ENCODE measurements at places on chromosomes 4 and X.
A peak's percentile ranks its signal among the peaks of the same experiment; 100 is the strongest.

- no peak for DNase-seq
Observed at GRCh38 chr4:3420956-3421355, 20.8 kb upstream of the HGFAC start.

- no peak for DNase-seq
Observed at GRCh38 chrX:119389871-119390501, 9.2 kb upstream of the SLC25A43 start.

- DNase-seq = no peak
Observed at GRCh38 chr4:111748157-111748556, 397.1 kb upstream of the FAM241A start.

GRCh38 chr4:5970381-5971077 is 47.7 kb downstream of the C4orf50 start:
- no peak for DNase-seq

GRCh38 chrX:28135378-28136047 is 154.3 kb upstream of the DCAF8L1 start:
- no peak for DNase-seq

DNA sequence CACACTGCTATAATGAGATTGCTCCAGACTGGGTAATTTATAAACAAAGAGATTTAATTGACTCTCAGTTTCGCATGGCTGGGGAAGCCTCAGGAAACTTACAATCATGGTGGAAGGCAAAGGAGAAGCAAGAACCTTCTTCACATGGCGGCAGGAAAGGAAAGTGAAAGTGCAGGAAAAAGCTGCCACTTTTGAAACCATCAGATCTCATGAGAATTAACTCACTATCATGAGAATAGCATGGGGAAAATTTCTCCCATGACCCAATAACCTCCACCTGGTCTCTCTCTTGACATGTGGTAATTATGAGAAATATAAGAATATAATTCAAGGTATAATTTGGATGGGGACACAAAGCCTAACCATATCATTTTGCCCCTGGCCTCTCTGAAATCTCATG is 884.2 kb downstream of the GLUD2 start:
- DNase-seq = no peak

DNA sequence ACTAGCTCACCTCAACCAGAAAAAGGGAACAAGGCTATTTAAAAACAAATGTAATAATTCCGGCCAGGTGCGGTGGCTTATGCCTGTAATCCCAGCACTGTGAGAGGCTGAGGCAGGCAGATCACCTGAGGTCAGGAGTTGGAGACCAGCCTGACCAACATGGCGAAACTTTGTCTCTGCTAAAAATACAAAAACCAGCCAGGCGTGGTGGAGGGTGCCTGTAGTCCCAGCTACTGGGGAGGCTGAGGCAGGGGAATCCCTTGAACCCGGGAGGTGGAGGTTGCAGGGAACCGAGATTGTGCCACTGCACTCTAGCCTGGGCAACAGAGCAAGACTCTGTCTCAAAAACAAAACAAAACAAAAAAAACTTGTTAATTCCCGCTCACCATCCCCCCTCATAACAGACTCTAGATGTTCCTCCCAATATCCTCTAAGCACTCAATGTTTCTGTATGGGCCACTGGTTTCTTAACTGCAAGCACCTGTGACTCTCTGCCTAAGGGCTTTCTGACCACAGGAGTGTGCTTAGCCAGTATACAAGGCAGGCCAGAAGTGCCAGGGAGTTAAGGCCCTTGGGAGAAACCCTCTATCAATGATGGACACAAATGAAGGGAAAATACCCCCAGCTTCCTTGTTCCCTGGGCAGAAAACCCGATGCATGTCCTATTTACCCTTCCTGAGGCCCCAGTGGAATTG is 21.0 kb upstream of the THOC2 start:
- DNase-seq = no peak

DNA sequence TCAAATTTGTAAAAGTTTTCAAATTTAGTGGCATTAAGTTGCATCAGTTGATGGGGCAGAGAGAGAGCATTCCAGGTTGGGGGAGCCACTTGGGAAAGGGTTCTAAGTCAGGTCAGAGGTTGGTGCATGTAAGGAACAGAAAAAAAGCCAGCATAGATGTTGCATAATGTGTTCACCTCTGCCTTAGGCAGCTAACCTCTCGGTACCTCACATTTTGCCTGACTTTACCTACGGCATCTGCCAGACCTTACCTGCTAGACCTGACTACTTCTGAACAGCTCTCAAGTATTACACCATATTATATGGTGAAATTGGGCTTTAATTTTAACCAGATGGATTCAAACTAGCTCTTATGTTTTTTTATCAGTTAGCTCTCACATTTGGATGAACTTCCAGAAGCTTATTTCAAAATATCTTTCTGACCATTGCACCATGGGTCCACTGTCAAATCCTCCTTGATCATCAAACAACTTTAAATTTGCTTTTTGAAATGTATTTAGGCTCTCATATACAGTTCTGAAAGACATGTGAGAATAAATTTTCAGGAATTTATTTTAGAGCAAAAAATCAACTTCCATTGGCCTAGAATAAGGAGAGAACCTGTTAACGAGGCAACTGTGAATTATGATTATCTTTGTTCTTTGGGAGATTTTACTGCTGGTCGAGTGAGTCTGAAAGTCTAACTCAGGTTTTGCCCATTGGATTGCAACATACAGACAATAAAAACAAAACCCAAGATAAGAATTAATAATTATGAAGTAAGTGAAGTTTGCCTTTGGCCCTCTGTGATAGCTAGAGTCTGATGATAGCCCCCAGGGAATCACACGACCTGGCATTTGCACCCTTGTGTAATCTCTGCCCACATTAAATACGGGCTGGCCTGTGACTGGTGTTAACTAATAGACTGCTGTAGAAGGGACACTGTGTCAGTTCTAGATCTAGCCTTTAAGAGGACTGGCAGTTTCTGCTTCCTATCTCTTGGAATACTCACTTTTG is 7.6 kb upstream of the CXorf66 start:
- DNase-seq = no peak

GRCh38 chrX:120727911-120728310 is 98.1 kb upstream of the C1GALT1C1 start:
- DNase-seq = no peak

DNA sequence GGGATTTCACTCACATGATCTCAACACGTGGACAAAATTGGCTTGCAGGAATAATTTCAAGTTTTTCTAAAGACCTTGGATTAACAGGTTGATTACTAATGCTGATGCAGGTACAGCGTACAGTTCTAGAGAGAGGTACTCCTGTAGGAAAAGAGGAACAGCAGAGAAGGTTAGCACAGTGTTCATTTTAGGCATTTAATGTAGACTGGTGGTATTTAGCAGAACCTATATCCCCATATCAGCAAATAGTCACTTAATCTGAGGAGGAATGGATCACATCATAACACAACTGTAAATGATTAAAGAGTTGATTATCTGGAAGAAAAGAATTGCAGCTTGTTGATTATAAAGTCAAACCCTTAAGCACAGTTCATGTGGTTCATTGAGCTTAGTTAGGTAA is 620 bp downstream of the CXCL10 start:
- DNase-seq = no peak

DNA sequence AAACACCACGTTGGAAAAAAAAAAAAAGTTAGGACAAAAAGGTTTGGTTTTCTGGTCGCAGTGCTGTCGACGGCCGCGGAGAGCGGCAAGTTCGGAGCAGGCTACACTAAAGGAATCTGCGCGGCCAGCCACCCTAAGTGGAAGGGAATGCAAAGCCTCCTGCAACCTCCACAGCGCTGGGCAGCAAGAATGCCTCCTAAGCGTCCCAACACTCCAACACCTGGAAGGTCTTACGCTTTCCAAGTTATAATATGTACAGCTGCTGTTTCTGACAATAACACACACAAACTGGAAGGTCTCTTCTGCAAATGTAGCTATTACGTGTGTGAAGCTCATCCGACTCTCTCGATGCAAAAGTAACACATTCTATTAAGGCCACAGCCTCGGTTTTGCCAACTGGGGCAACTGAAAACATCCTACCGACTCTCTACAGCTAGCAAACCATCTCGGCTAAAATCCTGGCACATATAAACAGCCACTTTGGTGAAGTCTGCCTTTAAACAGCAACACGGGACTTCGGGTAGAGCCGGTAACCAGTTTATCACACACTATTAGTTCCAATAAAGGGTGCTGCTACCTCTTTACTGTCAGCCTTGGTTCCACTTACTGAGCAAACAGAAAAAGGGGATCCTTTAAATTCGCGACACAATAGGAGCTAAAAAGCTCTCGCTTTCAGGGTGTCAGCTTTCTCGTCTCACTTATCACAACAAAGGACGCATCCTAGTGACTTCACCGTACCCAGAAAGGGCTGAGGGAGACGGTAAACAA is 895 bp downstream of the SMIM14 start:
- DNase-seq = peak; percentile 61

GRCh38 chrX:14363728-14364127 is 165.6 kb upstream of the GLRA2 start:
- no peak for DNase-seq

DNA sequence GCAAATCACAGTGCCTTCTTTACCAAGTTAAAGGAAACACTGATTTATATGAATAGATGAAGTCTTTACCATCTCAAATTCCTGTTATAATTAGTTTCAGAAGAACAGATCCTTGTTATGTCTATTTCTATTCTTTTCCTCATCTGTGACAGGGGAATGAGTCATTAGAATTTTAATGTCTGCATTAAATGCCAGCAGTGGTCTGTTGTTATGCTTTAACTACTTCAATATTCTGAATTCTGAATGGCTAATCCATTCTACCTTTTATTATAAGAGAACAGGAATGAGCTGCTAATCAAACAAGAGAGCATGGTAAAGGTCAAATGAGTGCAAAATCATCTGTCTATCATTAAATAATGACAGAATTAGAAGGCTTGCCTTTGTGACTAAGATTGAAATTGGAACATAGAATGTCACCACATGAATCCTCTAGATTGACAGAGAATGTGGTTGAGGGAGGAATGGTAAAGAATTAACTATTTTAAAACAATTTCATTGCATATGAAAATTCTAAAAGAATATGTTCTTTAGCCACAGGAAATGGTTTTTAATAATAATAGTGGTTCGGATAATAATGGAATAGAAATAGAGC is 935.5 kb downstream of the ADGRL3 start:
- DNase-seq = no peak

- DNase-seq = no peak
Observed at GRCh38 chr4:4984186-4984585, 35.1 kb downstream of the CYTL1 start.

DNA sequence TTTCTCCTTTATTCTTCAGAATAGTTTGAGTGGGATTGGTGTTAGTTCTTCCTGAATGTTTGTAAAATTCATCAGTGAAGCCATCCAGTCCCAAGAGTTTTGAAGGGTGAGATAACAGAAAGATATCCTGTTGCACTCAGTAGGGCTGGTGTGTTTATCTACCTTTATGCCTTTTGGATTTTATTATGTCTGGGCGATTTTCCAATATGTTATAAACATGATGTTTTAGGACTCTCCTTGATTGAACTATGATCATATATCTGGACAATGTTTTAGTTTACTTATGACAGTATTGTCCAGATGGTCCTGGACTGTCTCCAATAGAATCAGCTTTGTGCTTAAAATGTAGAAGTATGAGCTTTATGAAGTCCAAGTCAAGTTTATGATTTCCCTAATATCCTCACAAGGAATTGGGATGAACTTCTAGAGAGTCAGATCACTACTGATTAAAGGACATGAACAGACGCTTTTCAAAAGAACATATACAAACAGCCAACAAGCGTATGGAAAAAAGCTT is 77.6 kb upstream of the ITM2A start:
- DNase-seq = no peak

DNA sequence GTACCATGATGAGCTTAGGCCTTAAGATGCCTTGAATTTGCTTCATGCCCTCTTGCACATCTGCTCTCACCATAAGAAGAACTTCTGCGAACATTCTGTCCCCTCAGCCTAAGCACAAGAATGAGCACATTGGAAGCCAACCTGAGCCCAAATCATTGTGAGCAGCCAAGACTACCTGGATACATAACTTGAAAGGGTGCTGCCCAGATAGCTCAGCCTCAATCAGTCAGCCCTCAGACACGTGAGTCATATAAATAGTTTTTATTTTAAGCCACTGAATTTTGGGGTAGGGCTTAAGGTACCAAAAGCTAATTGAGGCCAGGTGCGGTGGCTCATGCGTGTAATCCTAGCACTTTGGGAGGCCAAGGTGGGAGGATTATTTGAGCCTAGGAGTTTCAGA is 27.5 kb upstream of the BBS12 start:
- DNase-seq = no peak

DNA sequence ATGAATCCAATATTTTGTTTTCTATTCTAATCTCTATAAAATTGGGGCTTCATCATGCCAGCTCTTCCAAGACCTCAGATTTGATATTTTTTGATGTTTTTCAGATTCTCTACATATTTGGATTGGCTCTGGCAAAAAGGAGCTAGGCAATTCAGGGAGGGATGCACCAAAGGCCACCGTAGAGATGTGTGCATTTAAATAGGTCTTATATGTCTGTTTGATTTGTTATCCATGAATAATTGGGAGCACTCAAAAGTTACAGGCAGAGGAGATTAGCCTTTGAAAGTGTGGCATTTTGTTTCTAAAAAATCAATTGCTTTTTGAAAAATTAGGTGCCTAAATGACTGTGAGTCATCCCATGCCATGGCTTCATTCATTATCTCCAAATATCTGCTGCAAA is 147.1 kb upstream of the RPS6KA6 start:
- DNase-seq = no peak

- DNase-seq = no peak
Observed at GRCh38 chrX:9171841-9172463, 138.0 kb upstream of the FAM9B start.

DNA sequence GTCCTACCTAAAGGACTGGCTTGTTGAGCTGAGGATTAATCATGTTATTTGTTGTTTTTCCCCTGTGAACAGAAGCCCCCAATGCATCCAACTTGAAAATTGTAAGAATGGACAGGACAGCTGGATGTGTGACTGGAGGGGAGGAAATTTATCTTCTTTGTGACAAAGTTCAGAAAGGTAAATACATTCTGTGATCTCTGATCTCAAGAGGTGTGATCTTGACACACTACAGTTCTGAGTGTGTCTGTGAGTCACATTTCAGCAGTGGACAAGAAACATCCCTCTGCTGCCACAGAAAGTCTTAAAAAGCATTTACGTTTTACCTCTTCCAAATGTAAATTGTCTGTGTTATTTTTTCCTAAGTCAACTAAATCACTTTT is 79.3 kb downstream of the NFKB1 start:
- DNase-seq = no peak

GRCh38 chr4:56630876-56631666 is 50.0 kb downstream of the HOPX start:
- DNase-seq = no peak

DNA sequence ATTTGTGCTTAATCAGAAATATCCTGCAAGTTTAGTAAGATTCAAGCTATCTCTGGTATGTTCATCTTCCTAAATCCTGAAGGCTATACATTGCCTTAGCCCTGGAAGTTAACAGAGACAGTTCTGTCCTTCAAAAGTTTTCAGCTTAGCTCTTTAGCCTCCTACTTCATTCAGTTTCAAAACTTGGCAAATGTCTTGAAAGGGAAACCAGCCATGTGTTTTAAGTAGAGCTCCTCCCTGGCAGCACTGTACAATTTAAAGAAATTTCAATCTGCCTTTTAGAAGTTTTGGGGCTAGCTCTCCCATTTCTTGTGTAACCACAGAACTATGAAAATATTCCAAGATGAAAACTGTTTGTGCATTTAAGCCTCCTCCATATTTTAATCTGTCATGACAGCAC is 47.0 kb downstream of the FANCB start:
- no peak for DNase-seq
